ENCODE measurements at places on chromosomes 12 and 14.

GRCh38 chr14:88296351-88296750, 26.7 kb downstream of the KCNK10 start:
- no peak for DNase-seq

DNA sequence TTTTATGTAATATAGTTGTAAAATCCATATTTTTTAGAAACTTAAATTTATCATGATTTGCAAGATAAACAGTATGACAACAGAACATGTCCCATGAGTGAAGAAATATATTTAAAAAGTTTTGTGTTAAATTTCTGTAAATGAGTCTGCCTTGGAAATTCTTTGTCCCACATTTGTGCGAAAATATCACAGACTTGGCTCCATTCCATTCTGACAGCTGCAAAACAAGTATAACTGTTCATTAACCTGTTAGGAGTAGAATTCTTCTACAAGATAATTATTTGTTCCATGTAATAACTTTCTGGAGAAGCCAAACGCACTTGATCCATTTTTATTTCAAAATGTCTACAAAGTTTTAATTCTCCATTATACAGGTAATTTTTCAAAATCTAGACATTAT, 37.9 kb downstream of the MDM1 start:
- DNase-seq = no peak

GRCh38 chr12:78167510-78167909, 336.8 kb downstream of the NAV3 start:
- DNase-seq = no peak

GRCh38 chr12:78562368-78563205, 302.0 kb upstream of the SYT1 start:
- DNase-seq = no peak

- no peak for DNase-seq
Measured at GRCh38 chr12:93571925-93572711, at the start of gene SOCS2. TSS of gene SOCS2 (plus strand) at chr12:93572675. CDS start at chr12:93572898, 223 bp downstream.

- DNase-seq = no peak
Measured at GRCh38 chr12:49675137-49675536, 32.1 kb downstream of the FMNL3 start.

- DNase-seq = no peak
Measured at GRCh38 chr14:85915711-85916110, 385.8 kb downstream of the FLRT2 start.

GRCh38 chr12:19620222-19620621, 180.9 kb downstream of the AEBP2 start:
- DNase-seq = no peak

GRCh38 chr14:74514471-74514941, 20.9 kb downstream of the ISCA2 start:
- DNase-seq = no peak

DNA sequence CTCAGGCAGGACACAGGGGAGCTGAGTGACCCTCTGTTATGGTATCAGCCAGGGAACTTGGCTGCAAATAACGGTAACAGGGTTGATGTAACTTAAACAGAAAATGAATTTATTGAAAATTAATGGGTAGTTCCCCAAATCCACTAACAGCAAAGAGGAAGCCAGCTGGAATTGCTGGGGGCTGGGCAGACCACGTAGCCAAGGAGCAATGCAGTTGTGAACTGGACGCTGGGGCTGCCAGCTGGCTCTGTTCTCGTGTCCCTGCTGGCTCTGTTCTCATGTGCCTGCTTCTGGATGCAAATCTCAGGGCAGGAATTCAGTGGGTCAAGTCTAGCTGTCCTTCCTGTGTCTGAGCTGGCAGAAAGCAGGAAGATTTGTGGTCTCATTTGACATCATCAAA, 1383.3 kb upstream of the TMEM132C start:
- DNase-seq = no peak

DNA sequence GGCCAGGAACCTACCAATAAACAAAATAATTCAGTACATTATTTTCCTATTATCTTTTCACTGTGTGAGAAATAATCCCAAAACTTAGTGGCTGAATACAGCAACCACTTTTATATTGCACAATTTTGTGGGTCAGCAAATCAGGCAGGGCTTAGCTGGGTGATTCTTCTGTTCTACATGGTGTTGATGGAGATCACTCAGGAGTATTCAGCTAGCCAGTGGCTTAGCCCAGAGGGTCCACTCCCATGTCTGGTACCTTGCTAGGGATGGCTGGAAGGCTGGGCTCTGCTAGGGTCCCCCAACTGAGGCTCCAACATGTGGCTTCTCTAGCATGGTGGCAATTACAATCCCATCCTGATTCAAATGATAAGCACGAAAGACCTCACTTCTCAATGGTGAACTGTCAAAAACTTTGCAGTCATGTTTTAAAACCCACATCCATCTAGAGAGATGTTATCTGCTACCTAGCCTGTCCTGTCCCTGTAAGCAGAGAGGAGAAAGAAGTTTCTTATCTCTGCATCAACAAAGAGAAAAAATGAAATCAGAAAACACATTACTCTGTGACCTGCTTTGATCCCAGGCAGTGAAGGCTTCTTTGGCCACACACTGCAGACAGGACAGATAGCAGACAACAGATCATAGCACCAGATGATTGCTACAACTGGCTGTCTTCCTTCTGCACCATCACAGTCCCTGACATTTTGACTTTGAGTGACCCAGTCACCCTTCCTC, 51.0 kb upstream of the MYL2 start:
- no peak for DNase-seq

GRCh38 chr12:75814851-75815754, 216.5 kb downstream of the PHLDA1 start:
- DNase-seq = no peak

DNA sequence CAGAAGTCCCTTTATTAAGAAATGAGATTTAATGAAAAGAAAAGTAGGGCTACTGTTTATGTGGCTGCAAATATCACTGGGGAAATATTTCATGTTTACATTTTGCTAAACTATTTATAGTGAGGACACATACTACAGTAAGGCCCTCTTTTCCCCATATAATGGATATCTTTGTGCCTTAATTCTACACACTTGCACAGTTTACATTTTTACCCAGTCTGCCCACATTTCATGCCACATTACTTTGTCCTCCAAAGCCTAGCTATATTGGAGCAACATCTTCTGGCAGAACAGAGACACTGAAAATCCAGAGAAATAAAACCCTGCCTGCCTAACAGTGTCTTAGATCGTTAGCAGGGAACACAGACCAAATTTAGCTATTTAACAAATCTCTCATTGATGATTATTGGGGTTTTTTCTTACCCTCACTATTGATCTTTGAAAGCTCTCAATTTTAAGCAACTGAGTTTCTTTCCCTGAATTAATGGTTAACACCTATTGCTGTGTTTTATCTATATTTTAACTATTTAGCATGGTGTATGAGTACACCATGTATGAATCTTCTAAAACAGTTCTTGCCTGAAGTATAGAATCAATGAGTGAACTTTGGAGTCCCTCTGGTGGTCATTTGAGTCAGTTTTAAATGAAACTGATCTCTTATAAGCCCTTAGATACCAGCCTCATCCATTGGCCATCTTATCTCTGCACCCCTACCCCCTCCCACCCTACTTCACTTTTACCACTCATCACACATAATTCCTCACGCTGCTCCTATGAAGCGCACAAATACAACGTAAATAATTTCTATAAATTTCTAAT, 170.2 kb downstream of the BCAT1 start:
- no peak for DNase-seq

DNA sequence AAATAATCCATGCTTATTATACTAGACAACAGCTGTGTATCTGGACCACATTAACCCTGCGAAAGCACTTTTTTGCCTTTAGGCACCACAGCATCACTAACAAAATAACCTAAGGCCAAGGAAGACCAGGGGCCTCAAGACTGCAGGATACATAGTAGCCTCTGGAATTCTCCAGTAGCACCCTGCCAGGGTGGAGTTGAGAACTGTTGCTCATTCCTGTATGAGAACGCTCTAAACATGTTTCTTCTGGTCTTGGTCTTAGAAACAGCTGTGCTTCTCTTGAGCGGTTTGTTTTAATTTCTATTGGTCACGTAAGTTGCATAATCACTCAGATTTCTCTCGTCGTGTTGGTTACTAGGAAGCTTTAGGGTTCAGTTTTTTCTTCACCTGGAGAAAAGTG, 7.9 kb downstream of the B4GALNT3 start:
- no peak for DNase-seq

DNA sequence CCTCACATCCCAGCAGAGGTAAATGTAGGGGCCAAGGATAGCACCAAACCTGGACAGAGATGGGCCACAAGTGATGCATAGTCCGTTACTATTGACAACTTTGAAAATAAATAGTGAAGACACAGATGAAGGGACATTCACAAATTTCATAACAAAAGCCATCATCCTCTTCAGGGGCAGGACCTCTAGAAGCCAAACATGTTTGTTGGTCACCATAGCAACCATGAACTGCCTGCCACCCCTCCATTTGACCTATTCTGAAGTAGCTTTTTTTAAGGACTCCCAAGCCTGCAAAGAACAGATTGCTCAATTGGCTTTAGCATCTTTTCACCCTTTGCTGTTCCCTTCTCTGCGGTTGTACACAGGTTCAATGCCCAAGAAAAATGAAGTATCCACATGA, 35.7 kb upstream of the MDM1 start:
- DNase-seq = no peak

DNA sequence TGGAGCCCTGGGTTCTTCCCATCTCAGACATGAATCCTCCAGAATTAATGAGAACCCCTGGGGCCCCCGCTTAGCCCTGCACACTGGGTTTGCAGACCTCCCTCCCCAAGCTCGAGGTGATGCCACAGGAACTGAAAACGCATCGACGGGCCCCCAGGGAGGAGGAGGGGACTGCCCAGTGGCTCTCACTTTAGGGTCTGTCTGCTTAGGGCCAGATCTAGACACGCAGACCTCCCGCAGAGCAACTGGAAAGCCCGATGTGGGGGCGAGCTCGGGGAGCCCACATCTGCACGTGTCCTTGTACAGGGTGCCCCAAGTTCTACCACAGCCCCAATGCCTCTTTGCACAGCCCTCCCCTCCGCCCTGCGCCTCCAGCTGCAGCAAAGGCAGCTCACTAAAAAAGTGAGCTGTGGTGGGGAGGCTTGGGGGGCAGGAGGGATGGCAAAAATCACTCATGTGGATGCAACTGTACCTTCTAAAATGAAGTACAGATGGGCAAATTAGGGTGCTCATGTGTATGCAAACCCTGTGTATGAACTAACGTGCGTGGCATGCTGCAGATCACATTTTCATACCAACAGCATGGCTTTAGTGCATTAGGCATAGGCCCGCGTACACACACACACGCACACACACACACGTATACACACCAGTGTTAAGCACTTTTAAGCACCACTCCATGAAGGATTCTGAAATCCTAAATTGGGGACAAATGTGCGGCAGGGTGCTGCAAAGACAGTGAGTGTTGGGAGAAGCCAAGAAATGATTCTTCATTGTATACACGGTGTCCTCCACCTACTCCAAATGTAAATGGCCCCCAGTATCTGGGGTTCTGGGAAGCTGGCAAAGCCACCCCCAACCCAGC, 99.9 kb upstream of the MAP1LC3B2 start:
- DNase-seq = no peak

DNA sequence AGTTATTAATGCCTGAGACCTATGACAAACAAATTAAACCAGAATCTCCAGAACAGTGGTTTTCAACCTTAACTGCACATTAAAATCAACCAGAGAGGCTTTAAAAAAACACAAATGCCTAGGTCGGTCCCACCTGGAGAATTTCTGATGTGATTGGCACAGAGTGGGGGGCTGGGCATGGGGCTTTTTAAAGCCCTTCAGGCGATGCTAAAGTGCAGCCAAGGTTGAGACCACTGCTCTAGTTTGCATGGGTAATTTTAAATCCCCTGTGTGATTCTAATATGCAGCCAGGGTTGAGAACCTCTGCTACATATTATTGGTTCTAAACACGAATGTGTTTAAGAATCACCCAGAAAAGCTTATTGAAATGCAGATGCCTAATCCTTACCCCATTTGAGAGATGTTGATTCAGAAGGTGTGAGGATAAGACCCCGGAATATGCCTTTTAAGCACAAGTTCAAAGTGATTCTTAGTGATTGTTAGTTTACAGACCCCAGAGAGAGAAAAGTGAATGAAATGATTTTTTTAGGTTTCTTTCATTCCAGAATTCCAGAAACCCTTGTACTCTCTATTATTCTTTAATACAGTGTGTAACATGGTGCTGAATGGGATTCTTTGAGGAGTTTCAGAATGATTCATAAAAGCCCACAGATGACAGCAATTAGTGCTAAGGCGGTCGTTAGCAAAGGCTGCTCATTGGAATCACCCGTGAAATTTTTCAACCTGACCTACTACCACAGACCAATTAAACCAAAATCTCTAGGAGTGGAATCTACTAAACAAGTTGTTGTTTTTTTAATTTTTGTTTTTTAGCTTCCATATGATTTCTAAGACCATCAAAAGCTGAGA, 44.9 kb downstream of the LIN7A start:
- no peak for DNase-seq
